ENCODE measurements at places on chromosomes 4 and X.

- DNase-seq, result no peak
These were observed 14.2 kb upstream of the FNIP2 start for GRCh38 chr4:158754385-158755180.

DNA sequence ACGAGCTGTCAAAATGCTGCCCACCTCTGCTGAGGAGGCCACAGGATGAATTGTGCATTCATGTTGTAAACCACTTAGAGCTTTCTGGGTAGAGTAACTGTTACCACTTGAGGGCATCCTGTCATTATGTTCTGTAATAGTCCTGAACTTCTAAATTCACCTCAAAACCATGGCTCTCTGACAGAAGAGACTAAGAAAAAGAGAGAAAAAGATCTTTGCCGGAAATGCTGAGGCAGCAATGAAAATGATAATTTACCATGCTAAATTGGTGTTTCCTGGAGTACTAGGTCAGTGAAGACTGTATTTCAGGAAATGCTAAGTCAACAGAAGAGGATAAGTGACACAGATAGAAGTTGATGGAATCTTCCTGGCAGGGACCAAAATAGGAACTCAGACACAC, 942.3 kb upstream of the SLIT2 start:
- DNase-seq, result no peak

GRCh38 chr4:178082906-178083305, 640.7 kb upstream of the AGA start:
- no peak for DNase-seq

DNA sequence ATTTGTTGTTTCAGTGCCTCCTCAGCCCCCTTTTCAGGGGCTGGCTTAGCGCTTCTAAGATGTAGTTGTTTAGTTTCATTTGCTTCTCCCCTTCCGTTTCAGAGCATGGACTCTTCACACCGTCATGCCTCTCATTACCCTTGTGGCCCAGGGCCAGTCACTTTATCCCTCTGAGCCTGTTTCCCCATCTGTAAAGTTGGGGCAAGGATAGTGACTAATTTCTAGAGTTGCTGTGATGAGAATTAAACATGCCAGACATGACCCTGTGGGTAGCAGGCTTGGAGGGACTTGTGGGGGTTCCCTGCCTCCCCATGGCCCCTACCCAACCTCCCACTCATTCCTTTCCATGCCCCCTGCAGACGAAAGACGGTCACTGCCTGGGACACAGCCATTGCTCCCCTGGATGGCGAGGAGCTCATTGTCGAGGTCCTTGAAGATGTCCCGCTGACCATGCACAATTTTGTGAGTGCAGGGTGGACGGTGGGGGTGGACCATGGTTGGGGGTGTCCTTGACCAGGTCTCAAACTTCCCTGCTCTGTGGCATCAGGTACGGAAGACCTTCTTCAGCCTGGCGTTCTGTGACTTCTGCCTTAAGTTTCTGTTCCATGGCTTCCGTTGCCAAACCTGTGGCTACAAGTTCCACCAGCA, 3.6 kb downstream of the ARAF start:
- DNase-seq, result no peak

DNA sequence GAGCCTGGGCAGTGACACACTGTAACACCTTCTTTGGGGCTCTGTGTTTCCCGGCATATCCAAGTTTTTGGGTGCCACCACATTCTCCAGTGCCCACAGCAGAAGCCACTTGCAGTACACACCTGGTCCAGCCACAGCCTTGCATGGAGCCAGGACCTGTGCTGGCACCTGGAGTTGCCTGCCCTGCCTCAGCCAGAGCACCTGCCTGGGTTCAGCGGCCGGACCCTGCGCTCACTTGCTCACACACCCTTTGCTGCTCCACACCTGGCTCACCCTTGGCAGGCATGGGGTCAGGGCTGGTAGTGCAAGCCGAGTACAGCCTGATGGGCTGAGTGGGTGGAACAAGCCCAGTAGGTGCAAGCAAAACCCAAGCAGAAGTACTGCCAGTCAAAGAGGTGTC, 1511.1 kb downstream of the TECRL start:
- DNase-seq, result no peak

GRCh38 chr4:94497690-94498089, 45.9 kb downstream of the PDLIM5 start:
- no peak for DNase-seq

DNA sequence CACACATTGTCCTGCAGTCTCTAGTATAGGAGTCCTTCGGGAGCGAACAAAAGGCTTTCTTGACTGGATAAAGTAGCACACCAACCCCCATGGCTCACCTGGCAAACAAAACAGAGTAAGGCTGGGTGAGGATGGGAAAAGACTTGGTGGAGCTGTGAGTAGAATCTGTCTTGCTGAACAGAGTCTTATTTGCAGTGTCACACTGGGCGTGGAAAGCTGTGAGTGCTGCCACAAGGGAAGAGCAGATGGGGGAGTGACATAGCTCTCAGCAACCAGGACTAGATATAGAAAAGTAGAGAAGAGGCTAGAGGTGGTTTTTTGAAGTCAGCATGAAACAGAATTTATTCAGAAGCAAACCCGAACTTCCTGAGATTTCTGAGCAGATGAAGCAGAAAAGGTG, 137.2 kb upstream of the ESX1 start:
- DNase-seq, result no peak

Data from NCI-H2107 (cell line).